Stimulated activated CD8-positive, alpha-beta memory T cell treated with anti-CD3 and anti-CD28 coated beads, Interleukin-15, amount 100 ng/mL, for 4 hours (primary cell): ENCODE measurements at places on chromosomes 1 and 21.

GRCh38 chr1:234120327-234120944, 216.0 kb downstream of the SLC35F3 start:
- no peak for DNase-seq

DNA sequence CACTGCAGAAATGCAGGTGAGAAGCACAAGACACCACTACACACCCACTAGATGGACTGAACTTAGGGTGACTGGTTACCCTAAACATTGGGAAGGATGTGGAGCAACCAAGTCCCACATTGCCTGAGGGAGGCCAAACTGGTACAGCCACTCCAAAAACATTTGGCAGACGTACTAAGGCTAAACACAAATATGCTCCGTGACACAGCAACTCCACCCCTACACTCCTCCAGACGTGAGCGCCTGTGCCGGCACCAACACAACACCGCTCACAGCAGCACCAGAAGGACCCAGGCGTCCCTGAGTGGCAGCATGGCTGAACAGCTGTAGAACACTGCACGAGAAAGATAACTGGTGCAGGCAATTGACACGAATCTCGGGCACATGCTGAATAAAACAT, 14.7 kb downstream of the PTTG1IP start:
- no peak for DNase-seq

GRCh38 chr1:211511947-211512346, 20.0 kb upstream of the RD3 start:
- no peak for DNase-seq

DNA sequence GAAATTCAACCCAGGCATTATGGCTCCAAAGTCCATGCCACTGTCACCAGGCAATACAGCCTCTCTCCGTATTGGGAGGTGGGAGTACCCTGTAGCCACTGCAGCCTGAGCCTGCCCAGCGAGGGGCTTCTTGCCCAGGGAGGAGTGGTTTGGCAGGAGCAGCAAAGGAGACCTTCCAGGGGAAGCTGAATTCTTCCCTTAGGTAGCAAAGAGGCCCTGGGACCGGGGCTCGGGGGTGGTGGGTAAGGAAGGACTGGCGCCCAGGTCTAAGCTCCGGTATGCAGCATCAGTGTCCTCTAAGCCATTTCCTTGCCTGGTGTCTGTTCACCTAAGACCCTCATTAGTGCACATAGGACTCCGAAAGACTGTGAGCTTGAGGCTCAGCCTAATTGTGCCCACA, 17.0 kb downstream of the TNNT2 start:
- no peak for DNase-seq

DNA sequence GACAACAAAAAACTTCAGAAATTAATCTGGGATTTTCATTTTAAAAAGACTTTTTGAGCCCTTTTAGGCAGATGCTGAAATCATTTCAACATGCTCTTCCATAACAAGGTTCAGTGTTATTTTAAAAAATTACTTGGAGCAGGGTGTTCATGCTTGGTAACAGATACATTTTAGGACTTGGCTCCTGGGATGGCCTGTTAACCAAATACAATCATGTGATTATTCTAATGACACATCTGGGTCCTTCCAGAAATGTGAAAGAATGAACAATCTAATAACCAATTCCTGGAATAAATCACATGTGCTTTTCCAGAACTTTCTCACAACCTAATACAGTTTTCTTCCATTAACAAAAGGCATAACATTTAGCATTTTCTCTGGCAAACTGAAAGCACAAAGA, 379.8 kb upstream of the RUNX1 start:
- no peak for DNase-seq

DNA sequence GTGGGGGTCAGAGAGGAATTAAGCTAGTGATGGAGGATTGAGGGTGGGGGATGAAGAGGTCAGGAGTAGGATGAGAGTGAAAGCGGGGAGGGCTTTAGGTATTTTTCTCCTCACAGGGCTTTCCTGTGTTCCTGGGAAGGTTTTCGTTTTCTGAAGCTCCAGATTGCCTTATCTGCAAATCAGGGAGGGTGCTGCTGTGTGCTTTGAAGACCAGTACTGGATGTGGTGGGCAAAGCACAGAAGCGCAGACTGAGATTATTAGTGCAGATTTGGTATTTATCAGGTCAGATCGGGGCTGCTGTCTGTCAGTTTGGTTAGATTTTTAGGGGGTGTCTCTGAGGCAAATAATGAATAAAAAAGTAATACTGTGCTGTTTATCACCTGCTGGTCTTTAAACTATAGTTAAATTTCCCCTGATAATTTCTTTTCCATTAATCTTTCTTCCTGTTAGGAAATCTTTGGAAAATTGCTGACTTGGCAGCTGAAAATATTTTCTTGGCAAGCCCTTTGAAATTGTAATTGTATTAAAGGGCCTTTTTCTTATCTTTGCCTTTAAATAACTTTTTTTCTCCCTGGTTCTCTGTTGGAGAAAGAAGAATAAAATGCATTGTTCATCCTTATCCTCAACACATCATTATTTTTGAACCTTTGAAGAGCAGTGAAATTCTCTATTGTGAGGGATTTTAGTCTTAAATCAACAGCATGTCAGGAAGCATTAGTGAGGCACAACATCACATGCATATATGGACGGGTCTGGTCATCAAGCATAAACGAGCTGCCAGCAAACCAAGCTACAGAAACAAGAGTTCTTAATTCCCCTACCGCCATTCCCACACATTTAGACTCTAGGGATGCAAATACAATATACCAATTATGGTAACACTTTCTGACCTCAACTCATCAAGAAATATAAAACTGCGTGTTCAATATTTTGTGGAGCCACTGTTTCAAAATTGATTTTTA, 139.6 kb downstream of the S1PR1 start:
- no peak for DNase-seq

- DNase-seq = no peak
Observed at GRCh38 chr21:26783466-26784195, 61.6 kb downstream of the ADAMTS1 start.

DNA sequence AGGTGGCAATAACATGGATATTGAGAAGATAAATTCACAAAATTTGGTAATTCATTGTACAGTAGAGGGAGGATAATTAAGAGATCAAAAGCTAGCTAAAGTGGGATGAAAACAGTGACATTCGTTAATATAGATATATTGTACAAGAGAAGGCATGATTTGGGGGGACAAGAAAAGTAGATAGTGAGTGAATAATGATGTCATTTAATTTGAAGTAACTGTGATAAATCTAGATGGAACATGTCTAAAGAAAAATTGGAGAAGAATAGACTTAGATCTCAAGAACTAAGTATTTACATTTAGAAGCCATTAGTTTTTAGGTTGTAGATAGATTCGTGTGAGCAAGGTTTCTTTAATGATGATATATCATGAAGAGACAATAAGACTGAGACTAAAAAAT, 594.0 kb upstream of the RGS18 start:
- no peak for DNase-seq

DNA sequence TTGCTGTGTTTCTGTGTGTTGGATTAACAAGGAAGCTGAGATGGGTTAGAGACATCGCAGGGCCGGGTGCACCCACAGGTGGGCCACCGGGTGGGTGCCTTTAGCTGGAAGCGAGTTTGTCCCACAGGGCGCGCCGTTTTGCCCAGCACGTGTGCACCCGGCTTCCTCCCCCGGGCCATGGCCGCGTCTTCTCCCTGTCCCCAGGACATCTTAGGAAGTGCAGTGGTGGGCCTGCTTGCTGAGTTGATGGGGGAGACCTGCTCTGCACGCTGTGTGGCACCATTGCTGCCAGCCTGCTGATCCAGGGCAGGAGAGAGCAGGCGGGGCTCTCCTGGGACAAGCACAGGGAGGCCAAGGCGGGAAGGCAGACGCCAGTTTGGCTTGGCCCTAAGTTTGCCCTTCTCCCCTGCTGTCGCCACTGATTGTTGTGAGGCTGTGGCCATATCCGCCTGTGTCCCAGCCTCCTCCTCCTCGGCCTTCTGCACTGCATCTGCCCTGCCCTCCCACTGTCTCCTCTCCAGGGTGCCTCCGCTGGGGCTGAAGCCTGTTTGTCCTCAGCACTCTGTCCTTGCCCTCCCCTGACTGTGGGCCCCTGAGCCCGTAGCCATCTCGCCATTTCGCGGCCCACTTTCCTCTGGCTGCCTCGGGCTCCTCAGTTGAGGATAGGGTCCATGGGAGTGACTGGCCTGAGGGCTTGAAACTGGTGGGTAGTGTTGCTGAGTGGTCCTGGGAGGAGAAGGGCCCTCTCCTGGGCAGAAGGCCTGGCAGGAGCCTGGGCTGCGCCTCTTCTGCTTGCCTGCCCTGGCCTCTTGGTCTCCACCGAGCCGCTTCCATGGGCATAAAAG, 47.6 kb downstream of the PKNOX1 start:
- DNase-seq = no peak

DNA sequence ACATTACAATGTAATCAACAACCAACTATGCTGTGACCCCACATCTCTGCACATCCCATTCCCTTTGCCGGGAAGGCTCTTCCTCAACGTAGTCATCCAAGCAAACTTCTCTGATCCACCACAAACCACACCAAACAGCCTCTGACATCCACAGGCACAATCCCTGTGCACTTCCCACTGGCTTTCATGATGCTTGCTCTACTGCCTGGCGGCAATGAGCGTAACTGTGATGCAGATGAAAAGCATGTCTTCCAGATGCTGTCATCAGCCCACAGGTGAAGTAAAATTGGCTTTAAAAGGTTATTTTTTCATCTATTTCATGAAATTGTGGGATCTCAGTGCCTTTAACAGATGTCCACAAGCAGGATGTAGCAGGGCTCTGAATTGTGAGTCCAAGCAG, 635.2 kb downstream of the SMYD3 start:
- DNase-seq = no peak

DNA sequence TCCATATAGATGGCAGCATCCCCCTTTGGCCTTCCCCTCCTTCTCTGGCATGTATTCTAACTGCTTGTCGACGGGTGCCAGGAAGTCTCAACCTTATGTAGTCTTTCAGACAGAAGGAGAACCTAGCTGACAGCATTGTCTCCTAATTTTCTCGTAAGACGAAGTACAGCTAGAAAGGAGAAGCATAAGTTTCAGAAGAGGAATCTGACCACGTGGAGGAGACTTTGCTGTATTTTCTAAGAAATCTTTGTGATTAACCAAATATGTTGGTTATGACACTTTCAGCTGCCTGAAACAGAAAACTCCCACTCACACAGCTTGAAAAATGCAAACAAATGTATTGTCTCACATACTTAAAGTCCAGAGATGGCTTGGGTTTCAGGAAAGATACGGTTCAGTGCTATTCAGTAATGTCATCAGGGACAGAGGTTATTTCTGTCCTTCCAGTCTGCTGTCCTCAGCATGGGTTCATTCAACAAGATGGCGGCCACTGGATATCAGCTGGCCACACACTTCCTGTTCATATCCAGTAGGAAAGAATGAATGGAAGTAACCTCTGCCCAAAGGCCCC, 109.5 kb upstream of the ZNF648 start:
- DNase-seq = no peak

DNA sequence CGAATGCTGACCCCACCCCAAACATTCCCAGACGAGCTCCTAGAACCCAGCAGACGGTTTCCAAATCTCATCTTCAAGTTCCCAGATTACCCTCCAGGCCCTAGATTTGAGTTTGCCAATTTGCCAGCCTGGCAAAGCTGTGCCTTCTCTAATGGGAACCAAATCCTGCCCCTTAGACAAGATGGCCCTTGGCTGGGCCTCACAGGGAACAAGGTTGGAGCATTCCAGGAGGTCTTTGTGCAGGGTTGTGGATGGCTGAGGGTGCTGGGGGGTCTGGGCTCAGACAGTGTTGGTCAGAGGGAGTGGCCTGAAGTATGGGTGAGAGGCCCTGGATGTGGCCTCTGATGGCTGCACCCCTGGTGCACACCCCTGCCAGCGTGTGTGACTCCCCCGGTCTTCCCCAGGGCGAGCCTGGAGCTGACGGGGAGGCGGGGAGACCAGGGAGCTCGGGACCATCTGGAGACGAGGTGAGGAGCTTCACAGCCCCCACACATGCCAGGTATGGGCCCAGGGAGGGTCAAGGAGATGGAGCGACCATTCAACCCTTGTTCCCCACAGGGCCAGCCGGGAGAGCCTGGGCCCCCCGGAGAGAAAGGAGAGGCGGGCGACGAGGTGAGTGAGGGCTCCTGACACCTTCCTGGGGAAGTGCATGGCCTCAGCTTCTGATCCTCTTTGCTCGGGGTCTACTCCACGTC, 10.2 kb downstream of the COL6A1 start:
- no peak for DNase-seq

DNA sequence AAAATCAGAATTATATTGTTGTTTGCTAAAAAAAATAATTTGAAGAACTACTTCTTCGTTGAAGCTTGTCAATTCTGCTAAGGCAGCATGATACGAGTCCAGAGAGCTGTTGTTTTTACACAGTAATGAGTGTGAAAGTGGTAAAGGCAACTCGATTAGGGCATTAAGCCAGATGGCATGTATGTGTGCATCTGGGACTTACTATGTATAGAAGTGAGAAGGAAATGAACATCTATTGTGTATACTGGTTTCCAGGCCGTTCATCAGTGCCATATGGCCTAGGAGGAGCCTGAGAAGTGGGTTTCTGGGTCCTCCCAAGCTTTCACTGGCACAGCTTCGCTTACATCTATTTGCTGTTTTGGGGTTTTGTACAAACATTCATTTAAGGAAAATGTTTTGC, 5.7 kb downstream of the CTPS1 start:
- DNase-seq = no peak

DNA sequence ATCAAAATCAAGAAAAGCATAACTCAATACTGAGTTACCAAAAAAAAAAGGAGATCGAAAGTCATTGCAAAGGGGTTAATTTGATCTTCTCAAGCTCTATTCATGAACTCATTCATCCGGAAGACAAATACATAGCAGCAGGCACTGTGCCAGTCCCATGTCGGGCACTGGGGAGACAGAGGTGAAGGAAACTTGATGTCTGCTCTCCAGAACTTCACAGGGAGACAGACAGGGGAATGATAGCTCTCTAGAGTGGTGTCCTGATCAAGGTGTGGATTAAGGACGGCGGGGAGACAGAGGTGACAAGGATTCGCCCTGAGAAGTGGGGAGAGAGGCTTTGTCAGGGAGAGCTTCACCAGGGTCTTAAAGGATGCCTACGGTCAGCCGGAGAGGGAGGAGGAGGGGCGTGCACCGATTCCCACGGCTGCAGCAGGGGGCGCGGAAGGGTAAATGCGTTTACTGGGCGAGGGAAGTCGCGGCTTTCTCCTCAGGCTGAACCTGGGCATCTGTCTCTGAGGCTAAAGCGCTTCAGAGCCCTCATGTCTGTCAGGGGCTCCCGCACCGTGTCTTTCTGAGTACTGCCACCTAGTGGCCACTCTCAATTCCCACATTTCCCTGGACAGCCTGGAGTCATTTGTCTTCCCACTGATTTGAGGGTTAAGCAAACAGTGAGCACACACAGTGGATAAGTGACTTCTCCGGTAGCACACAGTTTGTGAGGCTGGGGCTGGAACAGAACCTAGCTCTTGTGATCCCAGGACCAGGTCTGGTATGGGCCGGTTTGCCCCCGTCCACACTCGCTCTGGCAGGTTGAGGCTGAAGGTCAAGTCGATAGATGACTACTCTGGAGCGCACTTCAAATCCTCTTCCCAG, 152.8 kb downstream of the TENT5C start:
- peak; percentile 50 for DNase-seq

- no peak for DNase-seq
Observed at GRCh38 chr21:41815652-41816582, 49.1 kb upstream of the RIPK4 start.

DNA sequence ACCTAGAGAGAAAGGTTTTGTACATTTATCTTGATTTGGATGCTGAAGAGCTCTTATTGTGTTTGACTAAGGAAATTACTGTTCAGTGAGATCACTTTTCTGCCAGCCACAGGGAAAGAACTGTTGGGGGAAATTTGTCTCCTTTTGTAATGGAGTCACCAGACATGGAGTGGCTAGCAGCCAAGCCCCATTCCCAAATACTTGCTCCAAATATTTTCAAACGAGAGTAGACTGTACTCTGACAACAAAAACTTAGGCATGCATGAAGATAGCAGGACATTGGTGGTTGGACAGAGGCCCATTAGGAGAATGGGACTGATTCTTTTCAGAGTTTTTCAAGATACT, 21.1 kb downstream of the IPO9 start:
- no peak for DNase-seq
